ENCODE measurements at places on chromosomes 12 and 14. TPM values are rescaled to one million over a fixed set of nuclear protein-coding genes. Genes with fewer than 3 reads are reported as not detected.

DNA sequence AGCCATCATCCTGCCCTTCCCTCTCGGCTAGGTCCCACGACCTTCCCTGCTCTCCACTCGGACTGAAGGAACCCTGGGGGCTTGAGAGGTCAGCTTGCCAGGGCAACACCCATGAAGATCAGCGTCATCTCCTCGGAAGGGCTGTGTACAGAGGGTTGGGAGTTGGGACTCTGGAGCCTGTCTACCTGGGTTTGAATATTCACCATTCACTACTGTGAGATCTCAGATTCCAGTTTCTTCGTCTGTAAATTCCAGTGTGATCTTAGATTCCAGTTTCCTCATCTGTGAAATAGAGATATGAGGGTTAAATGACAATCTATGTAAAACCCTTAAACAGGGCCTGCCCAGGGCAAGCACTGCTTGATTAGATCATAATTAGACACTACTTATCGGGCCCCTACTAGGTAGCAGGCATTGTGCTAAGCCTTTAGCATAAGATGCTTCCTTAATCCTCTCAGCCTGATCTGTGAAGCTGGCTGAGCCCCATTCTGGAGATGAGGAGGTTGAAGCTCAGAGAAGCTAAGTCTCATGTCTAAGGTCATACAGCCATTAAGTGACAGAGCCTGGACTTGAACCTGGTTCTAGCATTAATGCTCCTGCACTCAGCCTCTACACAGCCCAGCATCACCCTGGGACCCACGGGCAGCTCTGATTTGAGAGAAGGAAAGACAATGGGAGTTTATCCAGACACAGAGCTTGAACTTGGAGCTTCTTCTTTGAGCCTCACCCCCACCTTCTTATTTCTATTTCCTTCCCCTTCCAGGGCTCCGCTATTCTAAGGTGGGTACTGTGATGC is 612 bp upstream of the ZDHHC22 start:
- no peak for DNase-seq

The TTC9 gene
- total RNA-seq: 0.73 TPM

The KIF26A gene
- 5.8 TPM for total RNA-seq

- DNase-seq: no peak
These were observed 14.6 kb downstream of the ATXN7L3B start for GRCh38 chr12:74552201-74552600.

The GPX2 gene
- 672 TPM for total RNA-seq
